ENCODE measurements at places on chromosomes 2 and 18.

DNA sequence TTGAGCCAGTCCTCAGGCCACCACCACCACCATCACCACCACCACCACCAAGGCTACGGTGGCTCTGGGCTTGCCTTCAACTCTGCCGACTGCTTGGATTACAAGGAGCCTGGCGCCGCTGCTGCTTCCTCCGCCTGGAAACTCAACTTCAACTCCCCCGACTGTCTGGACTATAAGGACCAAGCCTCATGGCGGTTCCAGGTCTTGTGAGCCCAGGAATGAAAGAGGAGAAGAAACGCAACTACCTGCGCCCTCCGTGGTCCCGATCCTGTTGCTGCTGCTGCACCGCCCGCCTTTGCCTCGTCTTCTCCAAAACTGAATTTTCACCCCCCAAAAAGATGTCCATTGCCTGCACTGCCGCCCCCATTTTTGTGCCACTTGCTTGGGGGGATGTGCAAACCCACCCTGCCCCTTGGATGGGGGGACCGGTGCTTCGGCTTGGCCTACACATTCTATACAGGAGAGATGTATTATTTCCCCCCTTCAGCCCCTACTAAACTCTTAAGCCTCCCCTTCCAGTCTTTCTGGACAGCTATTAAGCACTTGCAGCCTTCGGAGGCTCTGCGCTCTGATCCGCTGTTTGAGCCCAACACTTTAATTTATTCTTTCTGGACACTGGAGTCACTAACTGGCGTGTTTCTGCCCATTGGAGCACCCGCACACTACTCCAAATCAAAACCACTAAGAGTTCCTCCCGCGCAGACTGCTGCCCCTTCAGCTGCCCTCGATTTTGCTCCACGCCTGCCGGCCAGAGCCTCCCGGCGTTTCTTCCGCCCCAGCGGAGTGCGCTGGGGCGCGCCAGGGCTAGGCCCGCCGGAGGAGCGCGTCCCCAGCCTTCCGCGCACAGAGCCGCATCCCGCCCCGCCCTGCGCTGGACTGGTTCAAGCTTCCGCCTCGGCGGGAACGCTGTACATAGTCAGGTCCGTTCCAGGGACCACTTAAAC is 5.7 kb downstream of the OTX1 start:
- no peak for DNase-seq

DNA sequence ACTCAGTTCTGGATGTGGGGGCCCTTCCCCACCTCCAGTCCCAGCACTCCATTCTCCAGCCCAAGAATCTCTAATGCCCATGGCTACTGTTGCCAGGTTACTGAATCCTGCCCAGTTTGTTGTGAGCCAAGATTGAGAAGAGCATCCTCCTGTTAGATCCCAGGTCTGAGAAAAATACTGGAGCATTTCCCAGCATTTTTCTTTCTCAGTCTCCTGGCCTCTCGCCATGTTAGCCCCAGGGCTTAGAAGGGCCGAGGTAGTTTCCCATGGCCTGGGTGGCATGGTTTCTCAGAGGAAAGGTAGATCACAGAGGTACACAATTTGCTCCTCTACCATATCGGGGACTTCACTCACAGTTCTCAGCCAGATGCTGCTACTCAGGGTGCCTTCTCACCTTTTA is 135.7 kb downstream of the OTX1 start:
- DNase-seq = no peak

- DNase-seq = peak; percentile 37
Observed at GRCh38 chr2:11750422-11750821, 4.0 kb downstream of the LPIN1 start.

DNA sequence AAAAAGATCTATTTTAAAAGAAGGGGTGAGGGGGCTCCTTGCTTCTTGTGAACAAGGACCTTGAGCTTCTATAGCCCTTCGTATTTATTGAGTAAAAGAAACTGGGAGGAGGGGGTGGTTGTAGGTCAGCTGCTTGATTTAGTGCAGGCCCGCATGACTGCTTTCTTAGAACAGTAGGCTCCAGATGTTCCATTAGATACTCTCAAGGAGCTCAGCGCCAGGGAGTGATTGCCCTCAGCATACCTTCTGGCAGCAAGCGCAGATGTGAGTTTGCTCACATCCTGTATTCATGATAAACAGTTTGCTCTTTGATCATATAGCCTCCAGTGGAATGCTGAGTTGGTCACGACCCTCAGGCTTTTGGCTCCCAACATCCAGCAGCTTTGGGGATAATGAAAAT is 108.9 kb upstream of the XPO1 start:
- peak; percentile 13 for DNase-seq

- no peak for DNase-seq
Observed at GRCh38 chr2:212811036-212811805, 272.6 kb upstream of the ERBB4 start.

- peak; percentile 40 for DNase-seq
Observed at GRCh38 chr2:70785137-70785911, 5.1 kb downstream of the FIGLA start.

- DNase-seq = peak; percentile 84
Observed at GRCh38 chr2:73938718-73939352, 12.2 kb downstream of the DGUOK start.

GRCh38 chr2:46915281-46915810 is at the start of gene MCFD2:
Gene MCFD2 (minus strand): TSS chr2:46915806. CDS start chr2:46909171, 6,635 bp downstream.
- no peak for DNase-seq

DNA sequence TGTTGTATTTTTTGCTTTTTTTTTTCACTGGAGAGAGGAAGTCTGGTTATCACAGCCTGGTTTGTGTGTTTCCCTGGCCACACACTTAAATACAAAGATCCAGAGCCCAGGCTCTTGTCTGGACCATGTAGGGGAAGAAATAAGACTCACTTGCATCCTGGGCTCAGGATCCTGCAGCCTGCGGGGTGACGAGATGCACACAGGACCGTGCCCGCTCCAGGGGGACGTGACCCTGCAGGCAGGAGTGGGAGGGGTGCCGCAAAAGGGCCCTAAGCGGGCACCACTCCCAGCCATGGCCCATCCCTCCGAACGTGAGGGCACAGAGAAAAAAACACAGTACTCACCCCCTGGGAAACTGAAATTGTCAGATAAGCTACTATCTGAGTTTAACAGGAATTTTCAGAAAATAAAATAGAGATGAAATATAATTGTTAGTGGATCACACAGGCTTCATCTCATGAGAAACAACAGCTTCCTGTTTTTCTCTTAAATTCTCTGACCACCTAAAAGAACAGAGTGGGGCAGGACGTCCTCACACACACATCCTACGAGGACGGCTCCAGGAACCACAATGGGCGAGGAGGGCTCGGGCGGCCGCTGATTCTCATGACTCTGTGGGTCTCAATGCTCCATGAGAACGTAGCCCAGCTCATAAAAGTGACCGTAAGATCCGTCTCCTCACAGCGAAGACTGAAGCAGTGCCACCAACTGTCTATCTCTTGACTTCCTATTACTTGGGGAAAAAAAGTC is 142.6 kb upstream of the ALKAL2 start:
- no peak for DNase-seq

- peak; percentile 41 for DNase-seq
Observed at GRCh38 chr2:237744613-237745249, 53.8 kb upstream of the RBM44 start.

DNA sequence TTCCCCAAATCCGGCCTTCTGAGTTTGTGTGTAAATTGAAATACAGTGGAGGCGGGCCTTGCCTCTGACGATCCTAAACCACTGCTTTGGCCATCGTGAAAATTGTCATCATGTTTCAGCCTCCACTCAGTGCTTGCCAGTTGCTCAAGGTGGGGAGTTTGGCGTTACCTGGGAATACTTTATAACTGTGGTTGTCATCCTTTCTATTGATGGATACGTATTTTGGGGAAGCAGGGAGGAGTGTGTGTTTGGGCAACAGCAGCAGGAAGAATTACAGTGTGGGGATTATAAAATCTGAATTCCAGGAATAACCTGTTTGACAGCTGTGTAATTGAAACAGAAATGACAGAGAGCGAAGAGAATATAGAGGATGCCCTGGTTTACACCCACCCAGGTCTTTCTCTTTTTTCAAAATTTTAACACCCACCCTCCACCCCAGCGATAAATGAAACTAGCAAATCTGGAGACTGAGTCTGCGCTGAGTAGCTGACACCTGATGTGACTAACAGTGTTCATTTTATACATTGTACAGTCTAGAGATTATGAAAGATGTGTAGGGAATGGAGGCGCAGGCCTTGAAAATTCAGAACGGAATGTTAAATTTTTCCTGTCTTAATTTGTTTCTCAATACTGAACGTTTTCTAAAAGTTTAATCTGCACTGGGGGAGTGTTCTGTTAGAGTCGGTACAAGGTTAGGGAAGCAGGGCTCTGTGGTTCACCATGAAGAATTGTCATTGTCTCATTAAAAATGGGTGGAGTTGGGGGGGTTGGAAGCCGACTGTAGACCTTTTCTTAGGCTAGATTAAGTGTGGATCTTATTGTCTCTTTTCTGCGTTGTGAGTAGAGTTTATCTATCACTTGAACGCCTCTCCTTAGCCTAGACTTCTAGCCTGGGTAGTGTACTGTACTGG is 1.6 kb downstream of the MAP4K4 start:
- no peak for DNase-seq

GRCh38 chr2:102301867-102302362 is 9.4 kb upstream of the IL1RL1 start:
- peak; percentile 24 for DNase-seq

- no peak for DNase-seq
Observed at GRCh38 chr2:117057016-117057415, 757.5 kb upstream of the DDX18 start.

DNA sequence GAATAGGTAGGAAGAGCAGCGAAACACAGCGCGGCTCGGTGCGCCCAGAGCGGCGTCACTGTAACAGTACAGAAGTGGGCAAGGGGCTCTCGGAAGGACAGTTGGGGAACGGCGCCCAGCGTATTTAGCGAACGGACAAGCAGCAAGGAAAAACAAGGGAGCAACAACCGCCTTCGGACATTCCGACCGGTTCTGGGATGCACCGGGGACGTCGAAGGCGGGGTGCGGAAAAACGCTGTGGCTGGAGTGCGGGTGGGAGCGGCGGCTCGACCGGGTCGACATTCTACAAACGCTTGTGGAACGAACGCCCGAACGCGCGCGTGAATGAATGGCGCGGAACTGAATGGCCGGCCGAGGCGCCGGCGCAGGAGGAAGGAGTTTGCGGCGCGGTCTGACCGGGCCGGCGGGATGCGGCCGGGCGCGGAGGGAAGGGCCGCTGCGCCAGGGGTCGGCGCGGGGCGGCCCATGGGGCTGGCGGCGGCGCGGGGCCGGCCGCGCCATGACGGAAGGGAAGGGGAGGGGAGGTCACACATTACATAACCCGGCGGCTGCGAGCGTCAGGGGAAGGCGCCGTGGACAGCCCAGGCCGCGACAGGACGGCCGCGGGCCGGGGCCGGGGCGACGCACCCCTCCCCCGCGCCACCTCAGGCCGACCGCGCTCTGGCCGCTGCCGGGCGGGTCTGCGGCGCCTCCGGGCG is 605 bp downstream of the REV1 start:
- DNase-seq = peak; percentile 37

- DNase-seq = no peak
Observed at GRCh38 chr2:168723275-168723899, 79.0 kb upstream of the NOSTRIN start.
